ENCODE measurements at places on chromosomes 2 and 18.

DNA sequence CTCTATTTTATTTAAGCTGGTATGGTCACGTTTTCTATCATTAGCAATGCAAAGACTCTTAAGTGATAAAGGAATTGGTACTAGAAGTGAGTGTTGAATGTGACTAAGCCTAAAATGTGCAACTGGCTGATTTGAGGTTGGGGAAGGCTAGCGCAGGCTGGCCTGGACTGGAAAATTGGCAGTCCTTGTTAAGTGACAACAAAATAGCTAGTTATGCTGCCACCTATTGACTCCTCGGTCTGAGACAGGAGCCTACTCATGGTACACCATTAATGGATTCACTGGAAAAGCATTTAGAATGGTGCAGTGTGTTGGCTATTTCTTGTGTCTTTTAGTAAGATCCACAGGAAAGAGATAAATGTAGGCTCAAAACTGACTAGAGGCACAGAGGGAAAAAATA lies 5.7 kb upstream of the WIPF1 start:
- DNase-seq, result peak; percentile 37

DNA sequence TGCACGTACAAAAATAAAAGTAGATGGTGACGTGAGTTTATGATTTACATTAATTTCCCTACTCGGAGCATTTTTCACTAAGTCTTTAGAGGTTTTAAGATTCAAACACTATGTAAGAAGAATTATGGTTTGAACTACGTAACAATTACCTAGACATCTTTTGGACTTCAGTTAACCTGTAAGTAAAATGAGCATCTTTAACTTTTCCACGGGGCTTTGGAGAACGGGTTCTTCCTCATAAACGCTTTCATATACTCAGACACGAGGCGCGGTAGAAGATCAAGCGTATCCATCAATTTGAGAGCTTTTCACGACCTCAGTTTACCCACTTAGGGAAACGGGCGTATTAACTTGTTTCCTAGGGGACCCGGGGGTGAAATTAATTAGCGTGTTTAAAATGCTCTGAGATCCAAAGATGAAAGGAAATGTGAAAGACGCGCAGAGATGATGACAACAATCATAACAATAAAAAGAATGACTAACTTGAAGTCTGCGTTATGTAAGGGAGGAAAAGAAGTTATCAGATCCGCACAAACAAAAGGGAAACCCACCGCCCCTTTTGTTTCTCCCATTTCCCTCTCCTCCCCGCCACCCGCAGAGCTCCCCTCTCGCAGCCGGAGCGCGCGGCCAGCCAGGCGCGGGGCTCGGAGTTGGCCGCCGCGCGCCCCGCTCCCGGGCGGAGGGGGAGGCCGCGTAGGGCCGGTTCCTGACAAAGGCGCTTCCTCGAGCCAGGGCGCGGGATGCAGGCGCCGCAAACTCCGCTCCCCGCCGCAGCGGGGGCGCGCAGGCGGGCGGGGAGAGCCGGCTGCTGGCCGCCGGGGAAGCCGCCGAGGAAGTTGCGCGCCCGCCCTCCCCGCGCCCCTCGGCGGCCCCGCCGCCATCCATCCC lies 807 bp downstream of the PELI1 start:
- DNase-seq, result peak; percentile 50

DNA sequence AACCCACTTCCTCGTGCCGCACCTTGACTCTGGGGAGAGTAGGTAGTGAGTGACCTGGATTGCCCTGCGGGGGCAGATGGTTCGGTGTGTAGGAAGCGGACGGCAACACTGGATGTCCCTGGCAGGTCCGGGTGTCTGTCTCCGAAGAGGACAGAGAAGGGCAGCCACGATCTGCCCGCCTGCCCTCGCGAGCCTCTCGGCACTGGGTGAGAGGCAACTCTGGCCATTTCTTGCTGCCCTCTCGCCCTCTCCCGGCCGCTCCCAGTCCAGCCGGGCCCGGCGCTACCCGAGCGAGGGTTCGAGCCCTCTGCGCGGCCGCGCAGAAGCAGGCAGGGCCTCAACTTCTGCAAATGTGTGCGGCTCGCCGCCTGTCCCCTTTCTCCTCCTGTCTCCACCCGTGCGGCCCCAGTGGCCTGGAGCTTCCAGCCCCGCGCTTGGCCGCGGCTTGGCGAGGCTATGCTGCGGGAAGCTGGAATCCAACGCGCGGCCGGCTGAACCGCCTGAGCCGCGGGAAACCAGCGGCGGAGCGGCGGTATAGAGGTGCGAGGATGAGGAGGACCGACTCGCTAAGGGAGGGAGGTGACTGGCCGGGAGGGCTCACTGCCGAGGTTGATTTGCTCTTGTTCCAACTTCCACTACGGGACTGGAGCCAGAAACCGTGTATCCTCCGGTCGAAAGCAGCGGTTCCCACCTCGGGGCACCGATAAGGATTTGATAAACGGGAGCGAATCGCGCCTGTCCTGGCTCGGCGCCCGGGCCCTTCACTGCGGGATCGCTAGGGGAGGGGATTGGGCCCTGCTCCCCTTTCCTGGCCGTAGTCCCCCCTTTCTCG lies 1.5 kb downstream of the EPAS1 start:
- peak; percentile 25 for DNase-seq

DNA sequence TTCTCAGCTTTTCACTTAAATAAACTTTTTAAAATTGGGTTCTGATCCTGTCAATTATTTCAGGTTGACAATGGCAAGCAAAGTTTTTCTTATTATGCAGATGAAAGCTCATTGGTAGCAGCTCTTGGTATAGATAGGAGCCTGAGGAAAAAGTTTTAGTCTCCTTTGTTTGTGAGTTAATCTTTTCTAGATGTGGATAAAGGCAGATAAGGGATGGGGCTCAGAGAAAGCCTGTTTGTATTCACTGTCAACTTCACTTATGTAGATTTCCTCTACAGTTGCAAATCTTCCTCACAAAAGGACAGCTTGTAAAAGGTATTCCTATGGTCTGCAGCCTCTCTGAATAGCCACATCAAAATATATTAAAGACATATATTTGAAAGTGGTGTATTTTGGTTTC lies 224.5 kb upstream of the SPOPL start:
- DNase-seq, result no peak

DNA sequence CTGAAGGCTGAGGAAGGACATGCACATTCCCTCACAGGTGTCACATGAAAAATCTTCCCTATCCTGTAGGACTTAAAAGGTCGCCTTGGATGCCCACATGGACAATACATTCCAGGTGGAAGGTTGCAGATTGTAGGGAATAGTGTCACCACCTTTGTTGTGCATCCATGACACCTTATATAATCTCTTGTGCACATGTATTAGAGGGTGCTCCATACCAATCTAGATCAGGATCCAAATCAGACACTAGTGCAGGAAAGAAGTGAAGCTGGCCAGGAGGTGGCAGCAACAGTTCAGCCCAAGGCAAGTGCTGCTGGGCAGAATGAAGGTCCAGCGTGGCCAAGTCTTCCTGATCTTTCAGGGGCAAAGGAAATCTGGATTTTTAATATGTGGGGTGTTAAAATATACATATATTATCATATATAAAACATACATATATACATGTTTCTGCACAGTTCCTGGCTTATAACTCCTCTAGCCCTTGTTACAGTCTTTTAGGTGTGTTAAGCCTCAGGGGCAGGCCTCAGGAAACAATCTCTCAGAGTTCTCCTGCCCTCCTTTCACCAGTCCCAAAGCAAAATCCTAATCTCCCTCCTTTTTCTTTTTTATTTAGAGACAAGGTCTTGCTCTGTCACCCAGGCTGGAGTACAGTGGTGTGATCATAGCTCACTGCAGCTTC lies 16.6 kb downstream of the NIF3L1 start:
- DNase-seq, result peak; percentile 23

DNA sequence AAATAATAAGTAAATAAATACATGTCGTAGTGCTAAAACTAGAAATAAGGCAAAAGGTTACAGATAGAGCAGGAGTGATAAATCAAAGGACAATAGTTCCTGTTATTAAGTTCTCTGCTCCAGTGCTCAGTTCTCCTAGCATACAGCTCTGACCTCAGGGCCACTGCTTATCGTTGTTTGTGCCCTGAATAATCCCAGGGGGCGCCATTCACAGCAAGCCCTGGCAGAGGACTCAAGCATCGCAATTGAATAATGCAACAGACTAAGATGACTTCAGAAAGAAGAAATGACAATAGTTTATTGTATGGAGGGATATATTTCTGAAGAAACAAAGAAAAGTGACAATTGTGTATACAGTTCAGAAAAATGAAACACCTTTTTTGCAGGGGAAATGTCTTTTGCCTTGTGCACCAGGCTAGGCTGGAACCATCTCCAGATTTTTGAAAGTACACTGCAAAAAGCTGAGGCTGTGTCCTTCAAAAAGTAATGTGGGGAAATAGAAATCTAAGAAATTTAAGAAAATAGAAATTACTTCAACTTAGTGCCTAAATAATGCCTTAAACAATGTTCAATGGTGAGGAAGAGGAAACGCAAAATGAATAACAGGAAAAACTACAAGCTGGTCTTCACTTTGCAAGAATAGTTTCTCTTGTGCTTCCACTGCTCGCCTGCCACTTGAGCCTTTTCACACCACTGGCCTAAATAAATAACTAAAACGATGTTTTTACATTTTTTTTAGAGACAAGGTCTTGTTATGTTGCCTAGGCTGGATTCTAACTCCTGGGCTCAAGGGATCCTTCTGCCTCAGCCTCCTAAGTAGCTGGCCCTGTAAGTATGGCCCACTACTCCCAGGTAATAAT lies 19.0 kb upstream of the CCNYL1 start:
- DNase-seq, result no peak

GRCh38 chr2:157229572-157229971 lies 27.9 kb upstream of the GALNT5 start:
- DNase-seq, result no peak

GRCh38 chr2:223735035-223735640 lies 102.2 kb downstream of the AP1S3 start:
- no peak for DNase-seq

DNA sequence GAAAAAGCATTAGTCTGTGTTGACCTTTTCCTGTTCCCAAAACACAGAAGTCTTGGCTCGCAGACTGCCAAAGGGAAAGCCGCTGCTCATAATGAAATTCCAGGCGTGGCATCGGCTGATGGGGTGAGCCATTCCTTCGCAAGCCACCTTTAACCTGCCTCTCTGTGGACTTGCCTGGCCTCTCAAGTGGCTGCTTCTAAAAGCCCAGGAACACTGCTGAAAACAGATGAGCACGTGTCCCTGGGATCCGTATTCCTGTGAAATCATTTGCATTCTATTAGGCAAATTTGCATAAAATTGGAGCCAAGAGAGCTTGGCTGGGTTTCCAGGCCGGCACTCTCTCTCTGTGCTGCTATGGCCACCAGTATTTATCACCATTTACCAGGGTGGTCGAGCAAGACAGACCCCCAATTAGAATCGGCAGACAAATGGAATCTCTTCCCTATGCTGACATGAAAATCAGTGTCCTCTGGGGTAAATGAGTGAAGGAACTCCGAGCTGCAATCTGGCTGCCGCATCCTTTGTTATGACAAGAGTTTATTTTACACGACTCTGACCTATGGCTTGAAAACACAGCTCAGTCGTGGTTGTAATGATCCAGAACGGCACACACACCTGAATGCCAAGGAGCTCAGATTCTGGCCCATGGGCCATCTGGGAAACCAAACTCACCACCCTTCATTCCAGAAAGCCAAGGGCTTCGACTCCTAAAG lies 21.7 kb downstream of the BCL2 start:
- no peak for DNase-seq

DNA sequence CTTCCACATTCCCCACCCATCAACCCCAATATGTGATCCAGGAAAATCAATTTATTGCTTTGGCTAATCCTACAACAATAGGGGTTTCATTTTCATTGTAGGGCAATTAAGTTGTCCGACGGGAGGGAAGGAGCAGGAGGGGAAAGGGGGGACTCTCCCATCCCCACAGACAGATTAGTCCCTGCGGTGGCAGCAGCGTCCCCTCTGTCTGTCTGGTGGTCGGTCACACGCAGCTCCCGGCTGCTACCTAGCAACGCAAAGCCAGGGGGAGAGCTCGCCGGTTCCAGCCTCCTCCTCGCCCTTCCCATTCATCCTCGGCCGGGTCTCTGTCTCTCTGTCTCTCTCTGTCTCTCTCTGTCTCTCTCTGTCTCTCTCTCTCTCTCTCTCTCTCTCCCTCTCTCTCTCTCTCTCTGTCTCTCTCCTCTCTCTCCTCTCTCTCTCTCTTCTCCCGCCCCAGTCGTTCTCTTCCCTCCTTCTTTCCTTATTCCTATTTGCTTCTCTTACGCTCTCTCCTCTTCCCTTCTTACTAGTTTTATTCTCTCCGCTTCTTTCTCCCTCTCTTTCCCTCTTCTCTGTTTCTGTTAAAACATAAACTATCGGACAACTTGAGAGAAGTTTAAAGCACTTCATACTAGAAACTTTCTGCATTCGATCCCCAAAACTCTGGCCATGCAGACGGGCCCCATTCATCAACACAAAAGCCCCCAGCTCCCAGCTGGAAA lies 1.2 kb downstream of the LRP2 start:
- no peak for DNase-seq

DNA sequence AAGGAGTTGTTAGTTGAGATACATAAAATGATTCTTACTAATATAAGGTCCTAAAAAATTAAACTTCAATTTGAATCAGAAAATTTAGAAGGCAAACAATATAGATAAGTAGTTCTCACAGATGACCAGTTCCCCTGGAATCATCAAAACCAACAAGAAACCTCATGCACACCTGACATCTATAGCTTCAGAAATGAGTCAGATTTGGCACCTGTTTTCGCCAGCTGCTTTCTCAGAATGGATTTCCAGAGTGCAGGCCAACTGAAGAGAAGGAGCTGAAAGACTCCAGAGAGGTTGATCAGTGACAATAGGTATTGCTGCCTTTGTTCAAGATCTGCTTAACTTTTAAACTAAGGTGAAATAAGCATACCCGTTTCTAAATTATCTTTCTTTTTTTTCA lies 192.4 kb downstream of the RDH14 start:
- DNase-seq, result no peak

GRCh38 chr2:19785447-19785846 lies 116.3 kb downstream of the TTC32 start:
- no peak for DNase-seq

GRCh38 chr18:59393381-59393780 lies 34.3 kb upstream of the LMAN1 start:
- no peak for DNase-seq

DNA sequence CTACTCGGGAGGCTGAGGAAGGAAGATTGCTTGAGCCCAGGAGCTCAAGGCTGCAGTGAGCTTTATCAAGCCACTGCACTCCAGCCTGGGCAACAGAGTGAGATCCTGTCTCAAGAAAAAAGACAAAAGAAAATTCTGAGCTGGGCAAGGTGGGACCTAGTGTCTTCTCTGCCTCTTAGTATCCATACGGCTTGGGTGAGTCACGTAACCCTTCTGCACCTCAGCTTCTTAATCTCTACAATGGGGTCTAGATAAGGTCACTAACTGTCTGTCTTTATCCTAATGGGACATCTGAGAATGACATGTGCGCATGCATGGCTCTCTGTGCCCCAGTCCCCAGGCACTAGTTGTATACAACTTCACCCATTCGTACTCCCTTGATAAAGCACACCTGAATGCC lies 53.4 kb upstream of the TLK1 start:
- no peak for DNase-seq

DNA sequence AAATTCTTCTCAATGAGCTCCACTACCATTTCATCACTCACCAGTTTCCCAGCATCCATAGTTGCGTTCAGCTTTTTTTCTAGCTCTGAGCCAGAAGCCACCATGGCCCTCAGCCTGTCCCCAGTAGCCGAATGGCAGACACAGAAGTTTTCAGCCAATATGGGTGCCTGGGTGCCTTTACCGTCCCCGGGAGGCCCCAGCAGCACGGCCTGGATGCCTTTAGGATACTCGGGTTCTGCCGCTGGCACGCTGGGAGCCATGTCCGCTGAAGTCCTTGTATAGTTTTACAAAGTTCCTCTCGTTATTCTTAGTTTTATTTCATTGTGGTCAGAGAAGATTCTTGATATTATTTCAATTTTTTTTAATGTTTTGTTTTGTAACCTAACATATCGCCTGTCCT lies 187.2 kb downstream of the MEMO1 start:
- no peak for DNase-seq

- DNase-seq, result peak; percentile 97
Observed at GRCh38 chr2:62705007-62705829, at the start of gene EHBP1. Gene EHBP1 (plus strand): TSS chr2:62705713. CDS start chr2:62707192, 1,479 bp downstream.

Measured in amygdala (tissue), 56 donors.